ENCODE measurements at places on chromosomes 12 and 14.

DNA sequence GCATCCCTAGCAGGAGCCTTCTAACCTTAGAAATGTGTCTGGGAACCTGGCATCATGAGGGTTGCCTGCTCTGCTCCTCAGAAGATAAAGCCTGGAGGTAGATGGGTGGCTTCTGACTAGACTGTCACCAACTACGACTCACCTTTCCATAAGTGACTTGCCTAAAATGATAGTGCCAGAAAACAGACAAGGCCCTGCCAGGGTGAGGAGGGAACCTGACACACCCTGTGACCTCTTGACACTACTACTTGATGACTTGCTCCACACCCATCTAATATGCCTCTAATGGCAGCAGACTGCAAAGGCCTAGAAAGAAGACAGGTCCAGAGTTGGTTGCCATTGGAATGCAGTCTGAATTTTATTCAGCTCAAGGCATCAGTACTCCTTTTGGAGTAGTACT, 9.4 kb downstream of the RNF41 start:
- no peak for DNase-seq

GRCh38 chr12:67666605-67667004, 18.1 kb downstream of the DYRK2 start:
- no peak for DNase-seq

DNA sequence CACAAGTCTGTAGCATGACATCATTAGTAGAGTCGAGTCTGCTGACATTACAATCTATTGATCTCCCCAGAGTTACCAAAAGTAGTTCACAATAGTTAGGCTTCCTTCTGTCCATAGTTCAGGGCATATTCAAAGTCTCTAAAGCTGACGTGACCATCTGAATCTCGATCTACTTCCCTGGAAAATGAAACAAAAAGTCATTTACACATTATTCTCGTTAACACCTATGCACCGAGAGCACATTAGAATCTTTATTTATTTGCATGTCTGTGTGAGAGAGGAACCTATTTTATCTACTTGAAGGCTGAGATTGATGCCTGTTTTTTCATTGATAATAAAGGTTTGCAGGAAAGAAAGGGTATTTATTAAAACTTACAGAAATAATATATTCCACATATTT, 157.4 kb downstream of the EFCAB11 start:
- DNase-seq: no peak

DNA sequence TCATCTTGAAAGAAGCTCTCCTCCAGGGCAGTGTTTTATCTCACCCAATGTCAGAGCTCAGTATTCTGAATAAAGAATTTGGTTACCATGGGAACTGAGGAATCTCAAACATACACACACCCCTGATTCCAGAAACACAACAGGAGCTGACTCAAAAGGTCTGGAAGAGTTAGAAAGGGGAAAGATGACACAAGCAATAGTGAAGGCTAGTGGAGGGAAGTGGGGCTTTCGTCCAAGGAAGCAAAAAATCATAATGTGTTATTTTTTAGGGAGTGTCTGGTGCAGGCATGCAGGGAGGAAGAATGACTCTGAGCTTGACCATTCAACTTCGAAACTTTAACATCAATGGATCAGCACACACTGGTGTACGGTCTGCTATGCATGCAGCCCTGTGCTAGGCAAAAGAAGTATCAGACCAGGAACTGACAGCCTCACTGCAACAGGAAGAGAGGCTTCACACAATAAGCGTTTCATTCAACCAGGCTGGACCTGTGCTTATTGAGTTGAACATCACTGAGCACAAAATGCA, 20.3 kb downstream of the HEBP1 start:
- DNase-seq: no peak

DNA sequence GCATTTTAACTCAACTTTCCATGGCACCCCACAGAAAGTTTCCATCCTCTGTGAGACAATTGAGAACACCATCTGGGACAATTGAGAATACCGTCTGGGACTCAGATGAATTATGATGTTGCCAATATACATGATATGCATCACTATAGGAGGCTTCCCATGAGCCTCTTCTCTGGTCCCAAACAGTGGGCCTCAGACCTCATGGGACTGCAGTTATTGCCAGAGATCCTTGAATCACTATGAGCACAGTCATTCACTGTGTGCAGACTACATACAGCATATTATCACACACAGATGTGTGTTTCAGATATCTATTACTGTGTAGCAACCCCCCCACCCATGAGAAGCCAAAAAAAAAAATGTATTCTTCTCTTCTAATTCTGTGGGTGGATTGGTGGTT, 134.4 kb downstream of the GXYLT1 start:
- DNase-seq: no peak

- DNase-seq: no peak
These were observed 5.3 kb downstream of the LRIG3 start for GRCh38 chr12:58915037-58915436.

DNA sequence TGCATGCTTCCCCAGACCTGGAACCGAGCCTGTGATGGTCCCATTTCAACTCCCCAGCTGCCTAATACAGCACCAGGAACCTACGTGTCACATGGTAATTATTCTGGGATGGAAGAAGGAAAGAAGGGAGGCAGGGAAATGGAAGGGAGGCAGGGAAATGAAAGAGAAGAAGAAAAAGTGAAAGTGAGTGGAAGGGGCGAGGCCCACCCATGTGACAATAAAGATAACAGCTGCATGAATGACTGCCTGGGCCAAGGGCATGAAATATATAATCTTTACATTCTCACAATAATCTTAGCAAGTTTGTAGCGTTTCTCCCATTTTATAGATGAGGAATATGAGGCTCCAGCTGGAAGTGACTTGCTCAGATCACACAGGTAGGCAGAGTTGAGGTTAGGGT, 245.0 kb upstream of the PWP1 start:
- no peak for DNase-seq

DNA sequence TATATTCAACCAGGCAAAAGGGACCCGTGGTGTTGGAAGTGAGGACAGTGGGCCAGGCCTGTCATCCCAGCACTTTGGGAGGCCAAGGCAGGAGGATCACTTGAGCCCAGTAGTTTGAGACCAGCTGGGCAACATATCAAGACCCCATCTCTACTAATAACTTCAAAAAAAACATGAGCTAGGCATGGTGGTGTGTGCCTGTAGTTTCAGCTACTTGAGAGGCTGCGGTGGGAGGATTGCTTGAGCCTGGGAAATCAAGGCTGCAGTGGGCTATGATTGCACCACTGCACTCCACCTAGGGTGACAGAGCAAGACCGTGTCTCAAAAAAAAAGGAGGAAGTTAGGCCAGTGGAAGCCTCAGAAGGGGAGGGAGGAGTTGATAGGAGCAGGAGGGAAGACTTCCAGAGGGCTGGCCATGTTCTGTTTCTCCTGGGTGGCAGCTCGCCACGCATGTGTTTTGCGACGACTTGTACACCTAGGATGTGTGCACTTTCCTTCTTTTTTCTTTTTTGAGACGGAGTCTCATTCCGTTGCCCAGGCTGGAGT, 10.1 kb downstream of the SLC25A29 start:
- no peak for DNase-seq

GRCh38 chr12:25023808-25024207, 74.9 kb upstream of the BCAT1 start:
- no peak for DNase-seq

- no peak for DNase-seq
These were observed 24.1 kb downstream of the PELI2 start for GRCh38 chr14:56142314-56142713.

GRCh38 chr12:99121546-99121945, 476.5 kb downstream of the APAF1 start:
- DNase-seq: no peak

DNA sequence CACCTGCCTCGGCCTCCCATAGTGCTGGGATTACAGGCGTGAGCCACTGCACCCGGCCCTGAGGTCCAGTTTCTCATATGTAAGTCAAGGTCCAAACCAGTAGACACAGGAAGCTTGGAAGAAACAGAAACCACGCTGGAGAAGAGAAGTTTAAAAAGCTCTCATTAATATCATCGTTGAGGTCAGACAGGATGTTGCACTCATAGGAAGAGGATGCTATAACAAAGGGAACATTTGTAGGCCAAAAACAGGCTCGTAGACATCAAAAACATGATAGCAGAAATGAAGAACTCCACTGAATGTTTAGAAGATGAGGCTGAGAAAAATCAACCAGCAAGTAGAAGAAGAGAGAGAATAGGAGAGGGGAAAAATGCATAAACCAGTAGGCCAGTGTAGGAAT, 46.8 kb downstream of the ACACB start:
- no peak for DNase-seq

DNA sequence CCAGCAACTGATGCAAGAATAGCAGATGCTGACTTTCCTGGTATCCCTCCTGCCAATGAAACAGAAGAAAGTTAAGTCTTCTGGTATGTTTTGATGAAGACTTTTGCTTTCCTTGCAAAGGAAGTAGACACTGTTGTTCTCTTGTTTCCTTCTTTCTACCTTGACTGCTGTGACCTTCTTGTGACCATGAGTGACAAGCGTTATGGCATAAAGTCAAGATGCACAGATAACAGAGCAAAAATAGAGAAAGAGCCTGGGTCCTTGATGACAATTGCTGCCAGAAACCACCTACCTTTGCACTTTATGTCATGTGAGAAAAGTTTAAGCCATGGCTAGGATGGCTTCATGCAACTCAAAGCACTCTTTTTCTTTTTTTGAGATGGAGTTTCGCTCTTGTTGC, 49.2 kb upstream of the LTA4H start:
- DNase-seq: no peak

DNA sequence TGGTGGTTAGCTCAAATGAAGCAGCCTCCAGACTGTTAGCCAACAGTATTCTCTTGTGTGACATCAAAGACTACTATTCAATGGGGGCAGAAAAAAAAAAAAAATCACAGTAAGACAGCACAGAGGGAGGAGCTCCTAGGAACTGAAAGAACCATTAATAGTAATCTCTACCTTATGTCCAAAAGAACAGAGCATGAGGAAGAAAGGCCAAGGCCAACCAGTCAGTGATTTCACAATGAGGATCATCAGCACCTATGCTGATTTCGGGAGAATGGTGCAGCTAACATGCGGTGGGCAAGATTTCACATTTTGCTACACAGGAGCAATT, 66.3 kb upstream of the SOX5 start:
- no peak for DNase-seq

DNA sequence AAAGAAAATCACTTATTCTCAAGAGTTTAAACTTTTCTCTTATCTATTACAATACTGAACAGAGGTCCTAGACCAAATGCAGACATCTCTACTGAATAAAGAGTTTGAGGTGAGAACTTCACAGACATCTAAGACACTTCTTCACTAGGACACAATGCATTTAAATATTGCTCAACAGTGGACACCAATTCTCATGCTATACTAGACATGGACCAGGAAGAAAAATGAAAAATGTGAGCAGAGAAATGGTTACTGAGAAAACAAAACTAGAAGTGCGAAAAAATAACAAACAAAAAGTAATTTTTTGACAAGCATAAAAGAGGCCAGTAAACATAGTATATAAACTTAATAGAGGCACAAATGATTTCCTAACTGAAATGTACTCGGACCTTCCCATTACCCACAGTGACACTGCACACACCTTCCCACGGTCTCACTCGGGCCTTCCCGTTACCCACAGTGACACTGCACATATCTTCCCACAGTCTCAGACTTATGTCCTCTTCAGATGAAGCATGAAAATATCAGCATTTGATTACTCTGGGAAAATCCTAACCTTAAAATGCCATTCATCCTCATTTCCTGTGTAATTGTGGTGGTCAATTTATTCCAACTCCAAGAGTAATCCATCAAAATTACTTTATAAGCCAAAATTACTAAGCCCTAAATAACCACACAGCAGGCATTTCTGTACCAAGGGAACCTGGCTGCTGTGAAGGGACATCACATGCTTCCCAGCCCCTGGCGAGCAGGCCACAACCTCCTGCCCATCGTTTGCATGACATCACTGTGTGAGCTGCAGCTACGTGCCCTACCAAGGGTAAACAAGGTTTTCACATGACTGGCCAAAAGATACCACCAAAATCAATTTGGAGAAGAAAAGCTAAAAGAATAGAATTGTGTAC, 6.4 kb downstream of the SLC15A4 start:
- DNase-seq: no peak

DNA sequence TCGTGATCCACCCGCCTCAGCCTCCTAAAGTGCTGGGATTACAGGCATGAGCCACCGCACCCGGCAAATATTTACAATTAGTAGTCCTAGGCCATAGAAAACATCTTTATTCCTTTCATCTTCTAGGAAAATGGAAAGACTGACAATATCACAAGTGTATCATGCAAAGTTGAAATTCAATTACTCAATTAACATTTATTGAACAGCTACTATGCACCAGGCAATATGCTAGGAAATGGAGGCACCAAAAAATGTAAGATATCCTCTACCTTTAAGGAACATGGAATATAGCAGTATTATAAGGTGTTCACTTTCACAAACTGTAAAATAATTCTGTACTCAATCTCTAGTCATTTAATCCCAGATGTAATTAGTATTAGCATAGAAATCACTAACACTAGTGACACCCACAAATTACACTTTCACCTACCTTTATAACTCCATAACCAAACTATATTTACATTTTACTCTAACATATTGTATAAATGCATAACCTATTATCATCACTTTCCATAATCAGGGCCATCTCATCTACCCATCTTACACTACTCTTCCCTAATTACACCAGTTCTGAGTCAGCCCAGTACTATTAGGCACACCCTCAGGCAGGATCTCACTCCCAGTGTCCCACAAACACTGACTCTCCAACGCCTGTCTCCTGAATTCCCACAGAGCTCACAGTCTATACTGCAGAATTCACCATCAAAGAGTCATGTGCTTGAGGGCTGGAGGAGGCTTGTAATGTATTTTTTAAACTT, 10.4 kb downstream of the CORO1C start:
- no peak for DNase-seq

DNA sequence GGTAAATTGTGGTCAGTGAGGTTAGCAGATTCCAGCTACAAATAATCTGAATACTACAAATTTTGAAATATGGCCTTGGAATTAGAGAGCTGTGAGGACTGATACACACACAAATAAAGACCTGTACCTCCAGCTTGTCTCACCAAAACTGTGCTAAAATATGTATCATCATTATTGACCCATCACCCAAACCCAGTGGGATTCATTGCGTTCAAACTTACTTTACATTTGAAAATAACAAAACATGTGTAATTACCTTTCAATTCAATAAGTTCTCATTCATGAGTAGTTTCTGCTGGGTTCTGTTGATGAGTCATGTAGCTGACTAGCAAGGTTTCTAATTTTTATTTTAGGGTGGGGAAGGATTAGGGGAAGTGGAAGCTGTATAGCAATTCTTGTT, 170.9 kb downstream of the MSRB3 start:
- DNase-seq: no peak

- DNase-seq: no peak
These were observed 14.0 kb downstream of the LRTM2 start for GRCh38 chr12:1834186-1834925.

GRCh38 chr12:68602720-68603119, 8.0 kb upstream of the RAP1B start:
- no peak for DNase-seq

GRCh38 chr12:46205294-46205693, 63.5 kb downstream of the SLC38A1 start:
- DNase-seq: no peak

DNA sequence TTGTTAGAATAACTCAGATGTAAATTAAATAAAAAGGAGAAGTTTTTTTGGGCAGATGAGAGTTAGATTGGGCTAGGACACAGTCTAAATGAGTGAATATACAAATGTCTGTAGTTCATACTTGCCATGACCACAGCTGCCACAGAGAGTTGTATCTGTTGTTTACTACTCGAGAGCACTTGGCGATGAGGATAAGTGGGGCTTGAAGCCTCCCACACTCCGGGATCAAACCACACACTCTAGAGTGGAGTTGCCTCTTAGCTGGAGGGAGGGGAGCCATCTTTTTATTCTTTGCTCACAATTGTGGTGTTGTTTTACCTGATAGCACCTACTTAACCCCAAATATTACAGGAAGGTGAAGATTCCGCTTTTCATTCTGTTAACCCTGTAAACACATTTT, 27.5 kb downstream of the BEST3 start:
- no peak for DNase-seq
